ENCODE measurements at places on chromosomes 1 and 21. TPM values are rescaled to one million over a fixed set of nuclear protein-coding genes. Genes with fewer than 3 reads are reported as not detected.

- DNase-seq: no peak
These were observed 281.4 kb downstream of the AJAP1 start for GRCh38 chr1:4935807-4936206.

The HHIPL2 gene
- not detected for total RNA-seq

- DNase-seq: no peak
These were observed 6.2 kb upstream of the LBR start for GRCh38 chr1:225434046-225434445.

- DNase-seq: no peak
These were observed 2.4 kb downstream of the IGSF21 start for GRCh38 chr1:18109756-18110597.

The OR6K2 gene
- not detected for total RNA-seq

GRCh38 chr1:32962248-32962896, 2.2 kb downstream of the RNF19B start:
- DNase-seq: peak; percentile 85

The GPR25 gene
- 0.10 TPM for total RNA-seq

The SPRR1A gene
- total RNA-seq: not detected

- DNase-seq: no peak
These were observed 24.9 kb upstream of the TMEM52 start for GRCh38 chr1:1943834-1944570.

The C21orf58 gene
- 1.8 TPM for total RNA-seq

GRCh38 chr1:60223158-60223557, 149.6 kb upstream of the C1orf87 start:
- DNase-seq: no peak

The SERPINC1 gene
- 0.35 TPM for total RNA-seq

- no peak for DNase-seq
These were observed 325.0 kb upstream of the ESRRG start for GRCh38 chr1:217048104-217048707.

The TRMT13 gene
- 9.4 TPM for total RNA-seq

DNA sequence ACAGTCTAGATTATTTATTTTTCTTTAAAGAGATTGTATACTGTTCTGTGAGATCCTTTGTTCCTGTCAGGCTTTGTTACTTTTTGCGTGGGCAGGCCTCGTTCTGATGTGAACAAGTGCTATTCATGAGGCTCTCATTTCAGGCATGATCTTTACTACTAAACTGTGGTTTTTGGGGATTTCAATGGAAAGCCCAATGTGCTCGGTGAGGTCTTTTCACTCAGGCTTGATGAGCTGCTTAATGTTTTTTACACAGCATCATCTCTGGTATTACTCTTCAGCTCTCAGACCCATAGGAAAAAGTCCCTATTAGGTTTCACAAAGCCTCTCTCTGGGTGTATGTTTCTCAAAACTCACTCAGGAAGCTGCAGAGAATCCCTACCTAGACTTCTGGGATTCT, 419.4 kb downstream of the GPATCH2 start:
- DNase-seq: no peak

DNA sequence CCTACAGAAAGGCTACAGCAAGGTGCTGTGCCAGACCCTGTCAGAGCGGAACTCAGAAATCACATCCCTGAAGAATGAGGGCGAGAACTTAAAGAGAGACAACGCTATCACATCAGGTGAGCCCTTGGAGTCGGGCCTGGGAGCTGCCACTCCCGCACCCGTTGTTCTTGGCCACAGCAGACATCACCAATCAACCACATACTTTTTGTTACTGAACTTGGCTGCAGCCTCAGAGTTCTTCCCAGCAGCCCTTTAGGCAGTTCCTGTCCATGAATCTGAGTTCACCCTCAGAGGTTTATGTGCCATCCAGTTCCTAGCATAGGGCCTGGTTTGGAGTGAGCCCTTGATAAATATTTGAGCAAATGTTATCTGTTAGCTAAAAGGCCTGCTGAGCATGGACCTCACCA, 61.6 kb downstream of the FHAD1 start:
- DNase-seq: no peak

The KIF14 gene
- total RNA-seq: 5.6 TPM

Measured in renal cortical epithelial cell (primary cell).